ENCODE measurements at places on chromosomes 7 and 10.

GRCh38 chr10:102195296-102195870 is 30.7 kb upstream of the ELOVL3 start:
- no peak for DNase-seq

GRCh38 chr7:123154231-123154860 is 45.4 kb downstream of the SLC13A1 start:
- no peak for DNase-seq

- no peak for DNase-seq
Observed at GRCh38 chr10:124321433-124322089, 97.2 kb downstream of the OAT start.

- DNase-seq = no peak
Observed at GRCh38 chr7:8724080-8724718, 290.8 kb downstream of the NXPH1 start.

- DNase-seq = no peak
Observed at GRCh38 chr7:30344513-30344912, 60.1 kb downstream of the ZNRF2 start.

DNA sequence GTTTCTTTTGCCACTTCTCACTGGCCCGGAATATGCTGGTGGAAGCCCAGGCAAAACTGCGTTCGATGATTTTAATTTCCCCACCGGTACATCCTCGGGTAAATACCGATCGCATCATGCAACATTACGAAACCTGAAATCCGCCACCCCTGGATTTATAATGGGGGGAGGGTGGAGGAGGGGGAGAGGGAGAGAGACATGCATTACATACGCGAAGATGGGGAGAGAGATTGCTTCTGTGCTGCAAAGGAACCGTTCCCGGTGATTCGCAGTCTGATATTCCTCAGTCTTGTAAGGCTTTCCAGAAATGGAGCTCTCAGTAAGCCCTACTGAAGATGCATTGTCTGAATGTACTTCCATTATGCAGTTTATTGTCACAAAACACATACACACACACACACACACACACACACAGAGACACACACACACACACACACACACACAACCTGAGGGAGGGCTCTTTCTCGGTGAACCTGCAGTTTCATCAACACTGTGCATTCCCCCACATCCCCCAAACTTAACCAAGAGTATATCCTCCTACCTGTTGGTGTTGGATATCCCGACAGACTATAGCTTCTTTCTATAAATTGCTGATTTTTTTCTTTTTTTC is 741 bp downstream of the GPR85 start:
- no peak for DNase-seq

GRCh38 chr10:3151889-3152565 is 20.6 kb downstream of the PITRM1 start:
- DNase-seq = no peak

DNA sequence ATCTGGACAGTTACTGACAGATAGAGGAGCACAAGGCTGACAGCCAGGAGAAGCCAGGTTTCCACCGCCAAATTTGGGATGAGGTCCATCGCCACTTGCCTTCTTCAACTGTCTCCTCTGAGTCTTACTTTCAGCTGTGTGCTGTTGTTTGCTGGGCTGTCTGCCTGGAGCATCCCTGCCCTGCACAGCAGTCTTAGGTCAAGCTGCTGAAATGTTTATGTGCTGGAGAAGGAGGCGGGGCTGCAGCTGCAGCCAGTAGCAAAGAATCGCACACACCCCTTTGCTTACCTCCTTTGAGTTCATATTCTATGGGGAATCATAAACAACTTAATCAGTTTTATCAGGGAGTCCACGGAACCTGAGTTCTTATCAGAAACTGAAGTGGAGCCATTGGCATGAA is 20.1 kb upstream of the CYP3A5 start:
- DNase-seq = no peak

DNA sequence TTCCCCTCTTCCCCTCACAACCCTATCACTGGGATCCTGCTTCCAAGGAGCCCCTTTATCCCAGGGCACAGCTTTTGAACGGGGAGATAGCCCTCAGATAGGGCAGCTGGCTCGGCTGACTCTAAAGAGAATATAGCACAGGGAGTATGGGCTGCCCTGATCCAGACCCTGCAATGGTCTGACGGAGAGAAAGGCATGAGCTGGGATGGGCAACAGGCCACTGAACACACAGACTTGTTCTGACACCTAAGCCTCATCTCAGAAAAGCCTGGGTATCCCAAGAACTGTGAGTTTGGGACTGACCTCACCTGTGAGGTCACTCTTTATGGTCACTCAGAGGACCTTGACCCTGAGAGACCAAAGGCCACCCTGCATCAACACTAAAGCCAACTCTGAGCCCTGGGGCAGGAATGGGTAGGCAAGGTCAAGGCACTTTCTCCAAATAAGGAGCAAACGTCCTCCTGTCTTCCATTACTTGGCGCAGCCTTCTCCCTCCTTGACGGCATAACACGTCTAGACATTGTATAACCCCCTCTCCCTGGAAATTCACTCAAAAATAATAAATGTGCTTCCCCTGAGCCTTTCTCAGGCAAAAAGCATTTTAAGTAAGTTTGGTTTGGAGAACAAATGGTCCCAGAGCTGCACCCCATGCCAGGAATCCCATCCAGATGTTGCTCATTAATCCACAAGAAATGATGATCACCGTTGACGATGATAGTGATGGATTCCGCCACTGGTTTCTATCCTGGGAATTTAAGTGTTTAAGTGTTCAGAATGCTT is 8.2 kb upstream of the LRRC18 start:
- DNase-seq = no peak

- DNase-seq = no peak
Observed at GRCh38 chr7:38229884-38230642, 43.4 kb downstream of the TARP start.

- DNase-seq = no peak
Observed at GRCh38 chr7:123193235-123193634, 6.5 kb downstream of the SLC13A1 start.

DNA sequence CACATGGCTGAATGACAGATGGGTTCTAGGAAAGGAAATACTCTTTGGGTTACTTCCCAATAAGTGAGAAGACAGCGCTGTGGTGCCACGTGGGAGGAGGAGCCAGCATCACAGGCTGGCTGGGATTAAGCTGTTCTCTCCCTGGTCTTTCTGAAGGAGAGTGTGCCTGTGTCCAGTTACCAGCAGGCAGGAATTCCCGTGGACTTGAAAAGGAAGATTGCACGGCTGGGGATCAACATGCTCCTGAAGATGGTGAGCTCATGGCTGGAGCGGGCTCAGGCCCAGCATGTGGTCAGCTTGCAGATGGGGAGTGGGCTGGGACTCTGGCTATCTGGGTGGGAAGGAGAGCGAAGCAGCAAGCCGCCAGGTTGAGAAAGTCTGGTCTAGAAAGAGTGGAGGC is 8.1 kb downstream of the ADCK2 start:
- DNase-seq = no peak

- DNase-seq = peak; percentile 20
Observed at GRCh38 chr7:351256-351655, 61.3 kb downstream of the FOXL3 start.

DNA sequence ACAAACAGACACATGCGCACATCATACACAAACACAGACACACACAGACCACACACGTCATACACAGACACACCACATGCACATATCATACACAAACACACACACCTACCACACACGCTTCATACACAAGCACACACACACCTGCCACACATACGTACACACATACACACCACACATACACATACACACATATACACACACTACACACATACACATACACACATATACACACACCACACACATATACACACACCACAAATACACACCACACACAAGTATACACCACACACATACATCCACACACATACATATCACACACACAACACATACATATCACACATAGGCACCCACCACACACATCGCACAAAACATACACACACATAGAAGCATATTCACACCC is 224.7 kb downstream of the SKAP2 start:
- no peak for DNase-seq

DNA sequence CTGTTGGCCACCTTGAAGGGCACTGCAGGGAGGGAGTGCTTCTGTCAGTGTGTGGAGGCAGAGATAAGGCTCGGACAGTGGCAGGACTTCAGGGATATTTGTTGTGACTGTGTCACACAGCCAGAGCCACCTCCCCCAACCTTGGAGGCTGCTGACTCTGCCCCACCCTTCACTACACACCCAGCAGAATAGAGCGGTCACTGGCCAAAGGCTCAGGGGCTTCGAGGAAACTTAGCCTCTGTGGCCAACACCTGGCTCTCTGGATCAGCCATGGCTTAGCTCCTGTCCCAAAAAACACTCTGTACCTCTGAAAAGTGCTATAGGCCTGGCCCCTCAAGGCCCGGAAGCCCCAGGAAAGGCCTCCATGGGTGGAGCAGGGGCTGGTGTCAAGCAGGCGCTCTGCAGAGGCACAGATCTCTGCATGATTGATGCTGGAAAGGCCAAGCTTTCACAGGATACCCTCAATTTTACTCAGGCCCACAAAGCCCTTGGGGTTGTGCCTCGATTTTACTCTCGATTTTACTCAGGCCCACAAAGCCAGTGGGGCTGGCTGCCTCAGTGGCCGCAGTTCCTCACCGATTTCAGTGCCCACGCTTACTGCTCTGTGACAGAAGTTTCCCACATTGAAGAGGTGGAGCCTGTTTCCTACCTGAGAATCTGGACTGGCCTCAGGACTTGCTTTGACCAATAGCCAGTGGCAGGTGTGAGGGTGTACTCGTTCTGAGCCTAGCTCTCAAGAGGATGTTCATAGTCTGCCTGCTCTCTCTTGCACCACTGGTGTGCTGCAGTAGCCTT is 113.2 kb upstream of the GPR26 start:
- DNase-seq = no peak

DNA sequence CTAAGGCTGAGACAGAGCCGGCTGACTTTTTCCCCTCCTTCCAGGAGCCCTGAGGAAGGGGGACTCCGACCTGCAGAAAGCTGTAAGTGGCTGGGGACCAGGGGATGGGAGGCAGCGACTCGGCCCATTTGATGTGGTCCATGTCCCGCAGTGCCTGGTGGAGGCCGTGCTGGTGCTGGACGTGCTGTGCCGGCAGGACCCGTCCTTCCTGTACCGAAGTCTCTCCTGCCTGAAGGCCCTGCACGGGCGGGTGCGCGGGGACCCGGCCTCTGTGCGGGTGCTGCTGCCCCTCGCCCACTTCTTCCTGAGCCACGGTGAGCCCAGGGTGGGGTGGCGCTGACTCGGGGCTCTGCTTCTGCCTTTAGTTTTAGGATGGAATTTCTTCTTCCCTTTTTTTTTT is 9.9 kb downstream of the AP5Z1 start:
- no peak for DNase-seq

- no peak for DNase-seq
Observed at GRCh38 chr7:5429857-5430611, 6.4 kb upstream of the TNRC18 start.

GRCh38 chr10:49741108-49741995 is 20.8 kb downstream of the OGDHL start:
- no peak for DNase-seq

- no peak for DNase-seq
Observed at GRCh38 chr7:102913826-102914225, 1.0 kb downstream of the LRRC17 start.

GRCh38 chr7:131843898-131844331 is 287.5 kb upstream of the PODXL start:
- no peak for DNase-seq

- DNase-seq = no peak
Observed at GRCh38 chr10:132974249-132974796, 32.0 kb upstream of the CFAP46 start.

DNA sequence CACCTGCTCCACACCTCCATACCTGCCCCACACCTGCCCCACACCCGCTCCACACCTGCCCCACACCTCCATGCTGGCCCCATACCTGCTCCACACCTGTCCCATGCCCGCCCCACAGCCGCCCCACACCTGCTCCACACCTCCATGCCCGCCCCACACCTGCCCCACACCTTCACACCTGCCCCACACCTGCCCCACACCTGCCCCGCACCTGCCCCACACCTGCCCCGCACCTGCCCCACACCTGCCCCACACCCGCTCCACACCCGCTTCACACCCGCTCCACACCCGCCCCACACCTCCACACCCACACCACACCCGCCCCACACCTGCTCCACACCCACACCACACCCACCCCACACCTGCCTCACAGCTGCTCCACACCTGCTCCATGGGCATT is 53.0 kb downstream of the PARP12 start:
- DNase-seq = no peak

GRCh38 chr7:116229366-116229765 is 19.0 kb downstream of the TES start:
- DNase-seq = no peak

- no peak for DNase-seq
Observed at GRCh38 chr10:6473901-6474370, 106.1 kb downstream of the PRKCQ start.

DNA sequence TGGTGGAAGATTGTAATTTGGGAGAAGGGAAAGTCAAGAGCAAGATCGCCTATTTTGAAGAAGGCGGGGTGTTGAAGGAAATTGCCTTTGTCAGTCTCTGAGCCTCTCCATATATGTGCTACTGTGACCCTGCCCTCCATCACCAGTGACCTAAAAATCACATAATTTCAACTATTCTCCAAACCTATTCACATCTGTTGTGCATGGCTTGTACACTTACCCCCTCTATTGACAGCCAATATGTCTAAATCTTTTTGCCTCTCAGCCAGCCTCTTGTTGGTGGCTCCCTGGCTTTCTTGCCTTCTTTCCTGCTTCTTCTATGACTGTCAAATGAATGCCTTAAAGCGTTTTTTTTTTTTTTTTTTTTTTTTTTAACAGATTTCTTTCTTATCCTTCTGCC is 295.6 kb downstream of the AUTS2 start:
- DNase-seq = no peak

GRCh38 chr10:120580918-120581895 is 124.2 kb downstream of the PLPP4 start:
- no peak for DNase-seq
